Cortex of kidney (tissue), 1 donor: ENCODE measurements at places on chromosomes 7 and 10.

GRCh38 chr7:90677486-90678404 is 81.6 kb downstream of the CDK14 start:
- no peak for DNase-seq

GRCh38 chr7:135970682-135971365 is 6.3 kb downstream of the MTPN start:
- DNase-seq: no peak

GRCh38 chr10:77501152-77501845 is 136.3 kb downstream of the KCNMA1 start:
- DNase-seq: no peak

- DNase-seq: no peak
Measured at GRCh38 chr10:124626759-124627380, 117.3 kb downstream of the FAM53B start.

GRCh38 chr7:12722636-12723605 is 35.5 kb downstream of the ARL4A start:
- no peak for DNase-seq

GRCh38 chr7:129769866-129770808 is 158.6 kb downstream of the NRF1 start:
- no peak for DNase-seq

DNA sequence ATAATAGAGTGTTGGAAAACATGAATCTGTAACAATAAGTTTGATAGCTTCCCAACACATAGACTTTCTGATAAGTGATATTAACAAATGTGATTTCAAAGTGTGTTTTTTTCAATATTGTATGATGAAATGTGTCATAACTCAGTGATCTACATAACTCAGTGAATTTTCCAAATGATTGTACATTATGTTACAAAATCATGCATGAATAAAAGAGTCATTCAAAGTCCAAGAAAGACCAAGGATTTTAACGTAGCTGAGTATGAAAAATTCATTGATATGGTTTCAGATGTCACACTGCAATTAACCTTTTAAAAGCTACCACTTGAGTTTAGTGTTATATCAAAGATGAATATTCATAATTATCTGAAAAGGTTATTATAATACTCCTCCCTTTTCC is 111.2 kb downstream of the MYOF start:
- no peak for DNase-seq

DNA sequence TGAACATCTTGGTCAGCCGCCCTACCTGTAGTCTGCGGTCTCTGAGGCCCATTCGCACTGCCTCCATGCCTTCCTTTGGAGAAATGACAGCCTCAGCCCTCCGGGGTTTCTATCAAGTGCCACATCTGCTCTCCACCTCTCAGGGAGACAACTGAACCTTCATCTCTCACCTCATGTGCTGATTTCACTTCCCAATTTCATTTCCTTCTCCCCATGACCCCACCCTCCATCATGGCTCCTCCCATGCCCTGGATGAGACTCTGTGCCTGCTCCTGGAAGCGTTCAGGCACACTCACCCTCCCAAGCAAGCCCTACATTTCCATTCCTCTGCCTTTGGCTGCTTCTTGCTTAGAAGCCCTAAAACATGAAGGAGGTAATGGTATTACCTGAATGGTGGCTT is 7.8 kb upstream of the SCD start:
- no peak for DNase-seq

DNA sequence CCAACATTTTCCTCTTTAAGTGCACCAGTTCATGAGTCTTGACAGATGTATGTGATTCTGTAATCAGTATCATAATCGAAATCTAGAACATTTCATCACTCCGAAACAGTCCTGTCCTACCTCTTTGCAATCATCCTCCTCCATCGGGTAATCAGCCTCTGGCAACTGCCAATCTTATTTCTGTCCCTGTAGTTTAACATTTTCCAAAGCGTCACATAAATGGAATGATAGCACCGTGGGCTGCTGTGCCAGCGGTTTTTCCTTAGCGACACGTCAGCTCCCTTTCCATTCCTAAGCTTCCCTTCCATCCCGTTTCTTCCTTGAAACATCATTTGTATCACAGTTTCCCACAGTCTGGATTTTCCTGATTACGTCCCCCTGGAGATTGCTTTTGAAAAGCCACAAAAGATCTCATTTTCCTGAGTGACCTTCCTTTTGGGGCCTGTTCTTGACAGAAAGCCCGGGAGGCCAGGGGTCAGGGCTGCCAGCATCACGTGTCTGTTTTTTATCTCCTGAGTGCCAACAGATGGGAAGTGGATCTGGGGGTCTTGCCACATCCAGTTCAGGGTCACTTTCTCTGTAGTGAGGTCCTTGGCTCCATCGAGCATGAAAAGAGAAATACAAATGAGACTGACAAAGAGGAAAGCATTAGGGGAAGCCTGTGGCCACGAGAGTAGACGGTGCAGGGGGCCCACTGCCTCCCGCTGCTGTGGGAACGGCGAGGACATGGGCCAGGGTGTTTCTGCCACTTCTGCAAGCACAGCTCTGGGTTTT is 31.6 kb downstream of the TMEM120A start:
- no peak for DNase-seq

- no peak for DNase-seq
Measured at GRCh38 chr10:11724938-11725776, 17.0 kb upstream of the ECHDC3 start.

- DNase-seq: no peak
Measured at GRCh38 chr10:1217237-1217587, 161.0 kb downstream of the WDR37 start.

- DNase-seq: no peak
Measured at GRCh38 chr10:80253266-80253962, 36.0 kb downstream of the MAT1A start.

DNA sequence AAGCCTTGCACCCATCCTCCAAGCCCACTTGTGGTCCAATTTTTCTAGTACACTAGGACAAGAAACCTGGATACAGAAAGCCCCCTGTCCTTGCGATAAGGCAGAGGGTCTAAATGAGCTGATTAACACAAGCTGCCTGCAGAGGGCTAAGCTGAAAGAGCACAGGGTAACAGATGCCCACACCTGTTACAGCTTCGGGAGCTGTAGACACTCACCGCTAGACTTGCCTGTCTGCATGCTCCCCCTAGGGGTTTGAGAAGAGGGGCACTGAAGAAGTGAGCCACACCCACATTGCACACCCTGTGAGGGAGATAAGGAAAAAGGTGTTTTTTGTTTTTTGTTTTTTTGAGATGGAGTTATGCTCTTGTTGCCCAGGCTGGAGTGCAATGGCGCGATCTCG is 386.5 kb upstream of the AUTS2 start:
- DNase-seq: no peak

DNA sequence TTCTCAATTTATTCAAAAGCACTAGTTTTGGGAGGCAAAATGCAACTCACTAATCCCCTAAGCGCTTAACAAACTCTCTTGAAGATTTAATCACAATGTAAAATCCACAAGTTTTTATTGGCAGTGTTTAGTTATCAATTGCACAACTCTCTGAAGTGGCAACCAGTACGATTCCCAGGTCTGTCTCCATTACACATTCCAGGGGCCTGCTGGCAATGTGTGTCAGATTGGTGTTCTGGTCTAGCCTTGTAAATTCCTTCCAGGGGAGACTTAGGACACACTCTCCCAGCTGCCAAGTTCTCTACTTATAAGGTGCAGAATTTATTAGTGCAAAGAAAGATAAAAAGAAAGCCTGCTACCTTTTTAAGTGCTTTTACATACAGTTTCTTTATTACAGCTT is 164.7 kb upstream of the HPS1 start:
- no peak for DNase-seq

GRCh38 chr7:34837316-34837715 is 179.3 kb downstream of the NPSR1 start:
- no peak for DNase-seq

- no peak for DNase-seq
Measured at GRCh38 chr7:111240371-111240770, 149.4 kb downstream of the LRRN3 start.

- no peak for DNase-seq
Measured at GRCh38 chr10:62244088-62244487, 24.6 kb downstream of the RTKN2 start.

DNA sequence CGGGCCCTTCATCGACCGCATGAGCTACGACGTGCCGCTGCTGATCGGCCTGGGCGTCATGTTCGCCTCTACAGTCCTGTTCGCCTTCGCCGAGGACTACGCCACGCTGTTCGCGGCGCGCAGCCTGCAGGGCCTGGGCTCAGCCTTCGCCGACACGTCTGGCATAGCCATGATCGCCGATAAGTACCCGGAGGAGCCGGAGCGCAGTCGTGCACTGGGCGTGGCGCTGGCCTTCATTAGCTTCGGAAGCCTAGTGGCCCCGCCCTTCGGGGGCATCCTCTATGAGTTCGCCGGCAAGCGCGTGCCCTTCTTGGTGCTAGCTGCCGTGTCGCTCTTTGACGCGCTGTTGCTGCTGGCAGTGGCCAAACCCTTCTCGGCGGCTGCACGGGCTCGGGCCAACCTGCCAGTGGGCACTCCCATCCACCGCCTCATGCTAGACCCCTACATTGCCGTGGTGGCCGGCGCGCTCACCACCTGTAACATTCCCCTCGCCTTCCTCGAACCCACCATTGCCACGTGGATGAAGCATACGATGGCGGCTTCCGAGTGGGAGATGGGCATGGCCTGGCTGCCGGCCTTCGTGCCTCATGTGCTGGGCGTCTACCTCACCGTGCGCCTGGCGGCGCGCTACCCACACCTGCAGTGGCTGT is 1.2 kb downstream of the SLC18A3 start:
- no peak for DNase-seq

GRCh38 chr7:110977127-110977737 is 113.7 kb upstream of the LRRN3 start:
- no peak for DNase-seq
